NCI-H774 (cell line): ENCODE measurements at places on chromosomes 4 and X.

DNA sequence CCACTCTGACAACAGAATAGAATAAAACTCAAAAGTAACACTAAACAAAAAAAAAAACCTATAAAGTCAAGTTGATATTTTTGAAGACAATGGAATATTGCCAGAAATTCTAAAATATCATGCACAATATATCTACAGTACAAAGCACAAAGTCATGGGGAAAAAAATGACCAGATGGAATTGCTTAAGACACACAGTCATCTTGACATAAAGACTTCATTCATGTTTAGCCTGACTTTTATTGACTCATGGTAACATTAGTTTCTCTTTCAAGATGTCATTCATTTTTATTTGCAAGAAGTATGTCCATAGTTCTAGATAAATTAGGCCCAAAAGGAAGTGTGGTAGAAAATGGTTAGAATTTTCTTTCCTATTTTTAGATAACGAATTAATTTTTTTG is 259.1 kb downstream of the CAMK2D start:
- DNase-seq, result no peak

- DNase-seq, result no peak
These were observed at the start of gene MGAT4D for GRCh38 chr4:140497747-140498636. Gene MGAT4D (minus strand): TSS chr4:140498293. CDS start chr4:140498222, 71 bp downstream.

- no peak for DNase-seq
These were observed 1085.0 kb downstream of the CCSER1 start for GRCh38 chr4:91212211-91212610.

DNA sequence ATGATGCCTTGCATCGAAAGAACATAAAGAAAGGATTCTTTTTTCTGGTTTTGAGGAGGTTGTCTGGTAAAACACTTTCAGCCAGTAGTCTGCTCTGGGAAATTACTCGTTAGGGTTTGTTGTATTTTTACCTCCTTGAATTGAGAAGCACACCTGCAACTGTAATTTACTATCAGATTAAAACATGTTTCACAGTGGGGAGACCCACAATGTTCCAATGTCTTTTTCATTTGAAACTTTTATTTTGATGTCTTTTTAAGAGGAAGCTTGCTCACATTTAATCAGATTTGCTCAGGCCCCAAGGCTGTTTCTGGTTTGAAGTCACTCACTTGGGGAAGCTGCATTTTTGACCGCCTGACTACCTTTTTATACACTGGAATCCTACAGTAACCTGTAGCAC is 12.0 kb downstream of the TMEM154 start:
- DNase-seq, result no peak

DNA sequence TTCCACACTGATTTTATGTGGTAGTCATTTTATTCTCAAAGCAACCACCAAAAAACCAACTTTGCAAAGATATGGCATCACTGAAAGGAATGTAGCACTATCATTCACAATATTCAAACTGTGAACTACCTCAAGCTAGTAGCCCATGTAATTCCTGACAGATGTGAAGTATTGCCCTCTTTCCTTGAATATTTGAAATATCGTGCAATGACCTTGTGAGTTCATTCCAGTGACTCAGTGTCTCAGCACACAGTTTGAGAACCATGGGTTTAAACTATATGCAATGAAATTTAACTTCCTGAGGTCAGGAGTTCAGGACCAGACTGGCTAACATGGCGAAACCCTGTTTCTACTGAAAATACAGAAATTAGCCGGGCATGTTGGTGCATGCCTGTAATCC is 20.9 kb upstream of the IQCM start:
- no peak for DNase-seq

DNA sequence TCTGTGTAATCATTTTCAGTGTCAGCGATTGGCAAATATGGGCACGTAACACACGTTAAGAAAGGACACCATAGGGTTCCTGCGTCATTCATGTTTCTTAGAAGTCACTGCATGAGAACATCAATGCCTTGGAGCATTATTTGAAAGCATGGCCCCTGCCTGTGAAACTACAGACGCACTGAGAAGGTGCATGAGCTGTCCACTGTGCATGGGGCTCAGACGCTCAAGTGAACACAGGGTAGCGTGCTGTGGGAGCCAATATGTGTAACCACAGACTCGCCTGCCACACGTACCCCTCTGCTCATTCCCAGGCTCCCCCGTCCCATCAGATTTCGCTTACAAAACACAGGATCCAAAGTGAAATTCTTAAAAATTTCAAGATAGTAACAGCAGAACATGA is 6.5 kb downstream of the PPP2R2C start:
- DNase-seq, result no peak

- DNase-seq, result no peak
These were observed 129.4 kb upstream of the ARSJ start for GRCh38 chr4:114108869-114109268.

GRCh38 chr4:151675411-151675971 is 85.3 kb downstream of the GATB start:
- DNase-seq, result no peak

GRCh38 chr4:156749426-156750403 is 221.9 kb downstream of the PDGFC start:
- DNase-seq, result no peak

GRCh38 chr4:169963998-169964397 is 62.2 kb downstream of the MFAP3L start:
- no peak for DNase-seq
